ENCODE measurements at places on chromosomes 12 and 14.

DNA sequence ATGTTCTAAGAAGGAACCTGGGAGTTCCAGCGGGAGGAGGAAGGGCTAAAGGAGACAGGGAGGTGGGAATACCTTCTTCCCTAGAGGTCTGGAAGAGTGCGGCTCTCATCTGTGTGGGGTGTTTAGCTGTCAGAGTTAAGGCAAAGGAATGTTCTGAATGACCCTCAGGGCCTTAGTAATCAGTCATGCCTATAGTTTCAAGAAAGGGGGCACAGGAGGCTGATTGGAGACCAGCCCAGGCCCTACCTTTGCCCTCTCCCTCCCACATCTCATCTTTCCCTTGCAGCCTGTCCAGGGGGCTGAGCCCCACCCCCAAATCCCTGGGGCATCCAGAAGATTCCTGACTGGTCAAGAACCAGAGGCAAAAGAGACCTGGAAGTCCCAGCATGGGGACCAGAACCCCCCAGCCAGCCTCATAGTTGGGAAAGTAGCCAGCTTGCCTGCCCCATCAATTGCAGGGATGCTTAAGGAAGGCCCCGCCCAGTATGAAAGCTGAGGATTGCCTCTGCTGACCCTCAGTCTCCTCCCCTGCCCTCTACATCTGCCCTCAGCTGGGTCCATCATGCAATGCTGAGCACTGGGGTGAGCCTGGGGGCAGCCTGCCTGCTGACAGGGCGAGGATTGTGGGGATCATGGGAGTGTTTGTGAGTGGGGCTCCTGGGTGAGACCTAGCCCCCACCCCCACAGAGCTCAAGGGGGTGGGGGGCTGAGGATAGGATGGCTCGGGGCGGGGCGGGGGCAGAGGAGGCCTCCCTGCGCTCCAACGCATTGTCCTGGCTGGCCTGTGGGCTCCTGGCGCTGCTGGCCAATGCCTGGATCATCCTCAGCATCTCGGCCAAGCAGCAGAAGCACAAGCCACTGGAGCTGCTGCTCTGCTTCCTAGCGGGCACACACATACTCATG, 1.8 kb downstream of the GPR162 start:
- no peak for DNase-seq

GRCh38 chr14:36852981-36853691, 191.5 kb downstream of the PAX9 start:
- no peak for DNase-seq

DNA sequence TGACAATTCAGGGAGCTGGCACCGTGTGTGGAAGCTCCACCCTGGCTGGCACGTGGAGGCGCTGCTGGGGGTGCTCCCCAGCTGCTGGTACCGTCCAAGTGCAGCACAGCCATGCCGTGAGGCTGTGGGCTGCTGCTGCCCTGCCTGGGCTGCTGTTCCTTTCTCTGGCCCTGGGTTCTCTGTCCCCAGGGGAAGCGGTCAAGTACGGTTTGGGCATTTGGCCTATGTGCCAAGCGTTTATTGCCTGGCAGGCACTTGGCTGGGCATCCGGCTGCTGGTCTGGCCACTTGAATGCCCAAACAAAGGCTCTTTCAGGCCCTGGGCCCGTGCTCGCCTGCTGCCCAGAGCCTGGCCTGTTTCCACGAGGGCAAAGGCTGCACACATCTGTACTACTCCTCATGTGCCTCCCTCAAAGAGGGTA, 39.6 kb downstream of the RHOF start:
- DNase-seq, result no peak

DNA sequence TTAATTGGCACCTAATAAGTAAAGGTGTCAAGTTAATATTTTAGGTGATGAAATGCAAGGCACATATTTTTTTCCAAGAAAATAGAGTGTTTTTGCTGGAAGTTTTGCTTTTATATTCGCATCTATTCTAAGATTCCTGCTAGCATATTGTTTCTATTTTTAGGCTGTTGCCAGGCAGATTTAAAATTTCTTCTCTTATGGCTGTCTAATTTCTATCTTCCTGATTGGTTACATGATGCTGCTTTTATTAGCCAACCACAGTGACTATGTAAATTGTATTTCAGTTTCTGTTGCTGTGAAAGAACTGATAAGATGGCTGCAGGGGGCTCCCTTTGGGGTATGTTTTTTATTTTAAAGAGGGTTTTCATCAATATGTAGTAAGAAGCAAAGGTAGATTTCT, 42.7 kb downstream of the ATF7IP start:
- DNase-seq, result no peak

DNA sequence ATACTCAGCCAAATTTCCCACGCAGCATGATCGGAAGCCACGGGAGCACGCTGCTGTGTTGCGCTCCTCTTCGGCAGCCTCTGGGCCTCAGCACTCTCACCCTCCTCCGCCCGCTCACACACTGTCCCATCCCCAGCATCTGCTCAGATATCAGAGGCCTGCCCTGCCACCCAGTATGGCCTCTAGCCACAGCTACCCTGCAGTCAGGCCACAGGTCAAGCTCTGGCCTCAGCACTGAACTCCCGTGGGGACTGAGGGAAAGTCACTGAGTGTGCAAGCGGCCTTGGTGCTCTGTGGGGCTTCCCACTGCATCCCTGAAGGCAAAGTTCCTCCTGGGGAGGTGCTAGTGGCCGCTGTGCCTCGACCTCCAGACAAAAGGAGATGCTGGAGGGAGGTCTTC, 2.0 kb downstream of the KRT77 start:
- no peak for DNase-seq

GRCh38 chr14:49480979-49481498, 105.1 kb downstream of the RPS29 start:
- no peak for DNase-seq

Data from right renal pelvis (tissue), 4 donors.